Upper lobe of right lung (tissue), 1 donor: ENCODE measurements at places on chromosomes 6 and 20. TPM values are rescaled to one million over a fixed set of nuclear protein-coding genes. Genes with fewer than 3 reads are reported as not detected.

Gene RGS17
- total RNA-seq = 0.26 TPM

Gene SIM1
- total RNA-seq = not detected

Gene RSPH4A
- total RNA-seq = 0.72 TPM

Gene DNAH8
- total RNA-seq = 0.17 TPM

Gene HUS1B
- 1.0 TPM for total RNA-seq

Gene TSBP1
- not detected for total RNA-seq

Gene CD109
- 22.1 TPM for total RNA-seq

Gene SLC17A1
- not detected for total RNA-seq

Gene EPPIN
- total RNA-seq = not detected

Gene NFS1
- total RNA-seq = 19.5 TPM

Gene CST1
- total RNA-seq = not detected

Gene BMP6
- total RNA-seq = 6.6 TPM

Gene SIRPB2
- total RNA-seq = 14.3 TPM

Gene TAB2
- total RNA-seq = 65.8 TPM

Gene LIME1
- 7.8 TPM for total RNA-seq

Gene SDCBP2
- total RNA-seq = 10.9 TPM

Gene TGM2
- 562 TPM for total RNA-seq

Gene FAM209B
- not detected for total RNA-seq
